ENCODE measurements at places on chromosomes 5 and 9. TPM values are rescaled to one million over a fixed set of nuclear protein-coding genes. Genes with fewer than 3 reads are reported as not detected.

DNA sequence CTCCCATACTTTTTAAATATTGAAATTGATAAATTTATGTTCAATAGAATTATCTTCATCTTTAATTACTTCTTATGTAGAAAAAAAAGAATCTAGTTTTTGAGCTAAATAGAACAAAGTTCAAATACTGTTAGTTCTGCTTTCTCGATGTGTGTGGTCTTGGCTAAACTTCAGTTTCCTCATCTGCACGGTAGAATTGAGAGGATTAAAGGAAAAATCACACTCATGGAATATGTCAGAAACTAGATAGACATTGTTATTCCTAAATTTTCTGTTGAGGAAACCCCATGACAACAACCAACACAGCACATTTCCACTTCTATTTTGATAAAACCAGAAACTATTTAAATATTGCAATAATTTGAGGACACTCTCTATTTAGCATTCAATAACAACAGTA is 100.3 kb downstream of the MUSK start:
- ATAC-seq, result no peak

DNA sequence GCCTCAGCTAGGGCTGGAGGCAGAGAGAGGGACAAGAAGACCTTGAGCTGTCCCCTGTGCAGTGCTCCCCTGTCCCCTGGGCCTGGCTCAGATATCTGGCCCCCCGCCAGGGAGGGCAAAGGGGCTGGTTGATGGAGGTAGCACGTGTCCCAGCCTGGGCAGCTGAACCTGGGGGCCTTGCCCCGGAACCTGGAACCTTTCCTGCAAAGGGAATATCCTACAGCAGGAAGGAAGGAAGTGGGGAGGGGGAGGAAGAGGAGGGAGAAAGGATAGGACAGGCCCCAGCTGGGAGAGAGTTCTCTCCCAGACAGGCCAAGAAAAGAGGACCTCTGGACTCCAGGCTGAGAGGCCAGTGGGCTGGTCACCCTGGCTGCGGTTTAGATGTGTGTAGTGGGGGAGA is 27.6 kb upstream of the PSD2 start:
- no peak for ATAC-seq

GRCh38 chr5:156920861-156921431 is 42.1 kb downstream of the TIMD4 start:
- no peak for ATAC-seq

GRCh38 chr9:91047993-91048607 is 246.5 kb downstream of the SYK start:
- no peak for ATAC-seq

DNA sequence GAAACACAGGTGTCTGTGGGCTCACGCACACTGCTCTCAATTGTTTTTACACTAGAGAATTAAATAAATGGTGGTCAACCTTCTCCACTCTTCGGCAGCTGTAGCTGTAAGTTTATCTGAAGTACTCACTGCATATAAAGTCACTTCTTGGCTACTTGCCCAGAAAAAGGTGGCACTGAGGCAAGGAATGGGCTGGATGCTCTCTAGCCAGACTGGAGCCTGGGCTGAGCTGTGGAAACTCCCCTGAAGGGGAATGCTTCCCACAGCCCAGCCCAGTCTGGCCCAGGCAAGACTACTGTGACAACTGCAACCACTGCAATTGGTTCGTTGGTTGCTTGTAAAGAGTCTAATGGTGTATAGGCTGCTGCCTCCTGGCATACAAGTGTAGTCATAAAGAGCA is 4.5 kb downstream of the LEAP2 start:
- ATAC-seq, result no peak

TSSK1B gene
- total RNA-seq, result not detected

DAB2 gene
- total RNA-seq, result 89.9 TPM

GRCh38 chr9:130590305-130590704 is 10.9 kb downstream of the FUBP3 start:
- no peak for ATAC-seq

- ATAC-seq, result no peak
Observed at GRCh38 chr5:58738336-58738735, 155.5 kb downstream of the RAB3C start.

GRCh38 chr5:74767579-74767913 is 497 bp downstream of the NSA2 start:
- ATAC-seq, result peak; percentile 37

TRIM41 gene
- 27.6 TPM for total RNA-seq

Data from motor neuron (in vitro differentiated cells).